ENCODE measurements at places on chromosomes 7 and 10.

- DNase-seq = no peak
These were observed 40.1 kb downstream of the PALD1 start for GRCh38 chr10:70518695-70519094.

GRCh38 chr7:98978672-98979071 lies 100.3 kb downstream of the TRRAP start:
- no peak for DNase-seq

DNA sequence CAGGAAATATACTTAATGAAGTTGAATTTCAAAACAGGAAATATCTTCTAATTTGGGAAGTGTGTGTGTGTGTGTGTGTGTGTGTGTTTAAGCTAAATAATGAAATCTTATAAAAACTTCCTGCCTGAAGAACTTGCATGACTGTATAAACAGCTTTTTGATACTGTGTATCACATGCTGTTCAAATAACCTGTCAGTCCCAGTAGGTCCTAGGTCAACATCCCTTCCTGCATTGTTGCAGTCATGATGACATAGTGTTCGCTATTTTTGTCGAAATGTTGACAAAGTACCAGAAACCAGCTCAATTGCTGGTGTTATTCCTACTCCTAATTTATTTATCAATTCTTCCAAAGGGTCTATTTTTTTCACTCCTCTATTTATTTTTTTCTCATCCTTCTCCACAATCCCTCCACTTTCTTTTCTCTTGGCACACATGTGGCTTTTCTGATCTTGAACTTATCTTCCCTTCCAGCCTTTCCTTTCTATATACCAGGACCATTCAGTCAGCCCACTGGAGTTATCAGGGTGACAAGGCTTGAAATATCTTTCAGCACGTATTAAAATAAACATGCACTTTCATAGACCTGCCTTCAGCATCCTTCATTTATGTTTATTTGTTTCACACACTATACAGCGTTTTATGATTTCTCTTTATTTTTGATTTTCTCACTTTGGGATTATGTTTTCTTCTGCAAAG lies 115.8 kb downstream of the PLXDC2 start:
- DNase-seq = no peak

DNA sequence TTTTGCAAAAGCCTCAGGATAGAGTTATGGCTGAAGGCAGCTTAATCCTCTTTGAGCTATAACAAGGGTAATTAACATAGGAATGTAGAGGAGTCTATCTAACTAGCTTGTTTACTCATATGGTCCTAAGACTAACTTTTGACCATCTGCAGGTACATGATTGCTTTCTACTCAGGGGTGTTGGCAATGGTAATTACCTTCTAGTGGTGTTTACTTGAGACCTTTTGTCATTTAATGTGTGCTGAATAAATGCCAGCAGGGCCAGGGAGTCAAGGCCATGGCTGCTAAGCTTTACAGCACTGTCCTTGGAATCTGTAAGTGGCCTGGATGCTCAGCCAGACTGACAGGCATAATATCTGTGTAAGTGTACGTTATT lies 1325.0 kb downstream of the XPNPEP1 start:
- DNase-seq = no peak

GRCh38 chr10:119701861-119702260 lies 24.0 kb upstream of the INPP5F start:
- no peak for DNase-seq

GRCh38 chr7:21076574-21076973 lies 289.9 kb upstream of the SP8 start:
- DNase-seq = peak; percentile 24
